ENCODE measurements at places on chromosomes 5 and 9.

- no peak for DNase-seq
Measured at GRCh38 chr5:77080905-77081304, 6.2 kb downstream of the ZBED3 start.

- DNase-seq: no peak
Measured at GRCh38 chr9:6902423-6902822, 144.7 kb downstream of the KDM4C start.

DNA sequence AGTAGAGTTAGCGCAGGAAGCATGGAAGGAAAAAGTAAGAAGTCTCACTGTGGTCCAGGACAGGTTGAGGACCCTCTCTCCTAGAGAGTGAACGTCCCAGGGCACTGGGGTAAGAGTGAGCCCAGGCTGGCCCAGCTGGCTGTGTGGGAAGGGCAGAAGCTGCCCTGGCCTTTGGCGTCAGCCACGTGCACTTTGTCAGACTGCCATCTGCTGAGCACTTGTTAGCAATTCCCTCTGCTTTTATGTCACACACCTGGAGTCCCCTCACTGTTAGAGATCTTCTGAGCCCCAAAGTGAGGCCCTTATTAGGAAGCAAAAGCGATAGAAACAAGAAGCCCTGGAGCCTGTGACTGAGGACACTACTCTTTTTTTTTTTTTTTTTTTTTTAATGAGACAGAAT, 79.1 kb downstream of the UGCG start:
- peak; percentile 24 for DNase-seq

- no peak for DNase-seq
Measured at GRCh38 chr9:118829334-118829733, 539.9 kb downstream of the BRINP1 start.

Data from erythroblast (primary cell).